ENCODE measurements at places on chromosomes 7 and 10. TPM values are rescaled to one million over a fixed set of nuclear protein-coding genes. Genes with fewer than 3 reads are reported as not detected.

DNA sequence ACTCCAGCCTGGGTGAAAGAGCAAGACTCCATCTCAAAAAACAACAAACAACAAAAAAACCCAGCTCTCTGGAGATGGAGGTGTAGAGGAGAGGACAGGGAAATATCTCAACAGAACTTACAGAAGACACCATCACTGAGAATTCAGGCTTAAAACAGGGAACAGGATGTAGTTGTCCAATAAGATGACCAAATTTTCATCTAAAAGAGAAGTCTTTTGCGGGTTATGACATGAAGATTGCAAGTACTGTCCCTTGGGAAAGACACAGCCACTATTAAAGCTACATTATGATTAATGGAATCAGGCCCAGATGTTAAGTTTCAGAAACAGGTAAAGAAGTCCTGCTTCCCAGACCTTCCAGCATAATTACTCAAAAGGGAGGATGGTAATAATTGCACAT is 235.2 kb upstream of the NRP1 start:
- no peak for DNase-seq

- DNase-seq: no peak
Observed at GRCh38 chr7:148747274-148747673, 48.6 kb downstream of the CUL1 start.

DNA sequence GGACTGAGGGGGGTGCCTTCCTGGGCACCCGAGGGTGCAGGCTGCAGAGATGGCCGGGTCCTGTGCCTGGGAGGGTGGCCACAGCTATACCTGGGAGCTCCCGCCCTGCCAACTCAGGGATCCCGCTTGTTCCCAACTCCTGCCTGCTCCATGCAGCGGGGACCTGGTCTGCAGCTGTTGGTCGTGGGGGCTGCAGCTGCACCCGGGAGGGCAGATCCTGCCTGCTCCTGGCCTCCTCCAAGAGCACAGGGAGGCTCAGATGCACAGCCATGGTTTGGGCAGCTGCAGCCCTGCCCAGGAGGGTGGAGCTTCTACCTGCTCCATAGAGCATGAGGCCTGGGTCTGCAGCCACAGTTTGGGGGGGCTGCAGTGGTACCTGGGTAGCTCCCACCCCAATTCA is 13.3 kb upstream of the TCTN3 start:
- no peak for DNase-seq

DNA sequence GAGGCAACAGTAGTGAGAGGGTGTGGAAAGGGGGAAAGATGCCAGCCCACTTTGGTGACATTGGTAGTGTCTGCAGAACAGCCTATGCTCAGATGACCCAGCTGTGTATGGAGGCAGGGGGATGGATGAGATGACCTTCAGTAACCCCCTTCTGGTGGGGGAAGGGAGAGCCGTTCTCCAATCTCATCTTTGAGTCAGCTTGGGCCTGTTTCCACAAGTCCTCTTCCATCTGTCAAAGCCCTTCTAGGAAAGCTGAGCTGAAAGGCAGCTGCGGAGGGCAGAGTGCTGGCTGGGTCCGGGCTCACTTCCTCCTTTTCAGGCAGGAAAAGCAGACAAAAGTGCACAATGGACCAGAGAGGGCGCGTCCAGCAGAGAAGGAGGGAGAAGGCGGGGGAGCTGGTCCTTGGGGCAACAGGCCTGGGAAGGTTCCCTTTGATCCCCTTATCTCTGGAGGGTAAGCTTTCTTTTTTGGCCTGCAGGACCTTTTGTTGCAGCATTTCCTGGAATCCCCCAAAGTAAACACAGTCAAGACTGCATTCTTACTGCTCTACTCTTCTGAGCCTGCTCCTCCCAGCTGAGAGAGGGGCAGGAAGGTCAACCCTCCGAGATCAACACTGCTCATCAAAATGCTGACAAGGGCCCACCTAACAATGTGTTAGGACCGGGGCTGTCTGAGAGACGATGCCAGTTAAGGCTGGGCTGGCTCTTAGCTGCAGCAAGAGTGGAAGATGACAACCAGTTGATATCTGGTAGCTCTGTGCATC is 1.2 kb upstream of the LRMDA start:
- DNase-seq: no peak

The CCDC3 gene
- total RNA-seq: 0.03 TPM

GRCh38 chr10:114869520-114869892 is 47.9 kb downstream of the FHIP2A start:
- DNase-seq: peak; percentile 66

DNA sequence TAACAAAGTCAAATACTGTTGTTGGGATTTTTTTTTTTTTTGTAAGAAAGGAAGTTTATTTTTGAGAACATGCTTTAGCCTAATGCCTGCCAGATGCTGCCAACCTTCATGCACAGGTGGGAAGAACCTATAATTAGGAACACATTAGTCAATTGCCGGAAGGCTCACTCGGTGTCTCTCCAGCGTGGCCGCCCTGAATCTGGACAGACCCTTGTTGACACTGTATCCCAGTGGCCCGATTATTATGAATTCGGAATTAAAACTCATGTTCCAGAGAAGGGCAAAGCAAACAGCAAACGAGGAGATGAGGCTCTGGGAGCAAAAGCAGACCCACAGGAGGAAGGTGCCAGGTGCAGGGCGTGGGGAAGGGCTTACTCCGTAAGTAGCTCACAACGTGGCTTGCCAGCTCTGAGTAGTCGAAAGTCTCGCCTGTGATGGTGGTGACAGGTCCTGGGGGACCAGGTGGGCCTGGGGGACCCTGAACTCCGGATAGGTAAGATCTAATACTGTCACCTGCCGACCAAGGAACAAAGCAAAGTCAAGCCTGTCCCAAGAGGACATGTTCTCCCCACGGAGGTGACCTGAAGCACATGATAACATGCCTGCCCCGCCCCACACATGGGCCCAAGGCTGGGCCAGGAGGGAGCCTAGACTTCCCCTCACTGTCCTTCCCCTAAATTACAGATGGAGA is 48.3 kb downstream of the COL17A1 start:
- no peak for DNase-seq

DNA sequence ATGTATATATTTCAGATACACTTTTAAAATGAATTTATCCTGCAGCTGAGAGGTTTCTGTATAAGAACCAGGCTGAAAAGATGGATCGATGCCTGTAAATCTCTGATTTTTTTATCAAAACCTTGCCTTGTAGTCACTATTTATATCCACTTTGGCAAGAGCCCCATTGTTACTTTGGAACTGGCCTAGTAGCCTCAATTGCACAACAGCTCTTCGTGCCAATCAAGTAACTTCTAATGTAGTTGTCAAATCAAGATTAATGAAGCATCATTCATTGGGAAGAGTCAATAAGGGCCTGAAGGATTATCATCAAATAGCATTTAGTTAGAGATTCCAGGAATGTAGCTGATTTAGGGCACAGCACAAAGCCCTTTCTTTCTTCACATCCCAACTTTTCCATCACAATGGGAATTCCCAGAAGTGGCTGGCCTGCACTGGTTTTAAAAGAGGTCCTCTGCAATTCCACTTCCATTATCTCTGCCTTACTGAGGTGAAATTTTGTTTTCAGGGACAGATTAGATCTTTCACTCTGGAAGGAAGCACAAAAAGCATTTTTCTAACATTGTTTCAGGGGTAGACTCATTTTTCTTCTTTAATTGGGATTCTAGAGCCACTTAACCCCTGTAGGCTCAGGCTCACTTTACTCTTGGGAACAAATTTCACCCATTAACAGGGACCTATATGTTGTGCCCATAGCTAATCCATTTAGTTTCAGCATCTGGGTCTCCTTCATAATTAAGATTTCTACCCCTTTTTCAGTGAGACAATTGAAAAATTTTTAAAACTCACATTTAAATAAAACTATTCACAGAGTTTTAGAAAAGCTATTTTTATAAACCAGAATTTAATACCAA is 97.8 kb downstream of the CALCR start:
- DNase-seq: no peak

DNA sequence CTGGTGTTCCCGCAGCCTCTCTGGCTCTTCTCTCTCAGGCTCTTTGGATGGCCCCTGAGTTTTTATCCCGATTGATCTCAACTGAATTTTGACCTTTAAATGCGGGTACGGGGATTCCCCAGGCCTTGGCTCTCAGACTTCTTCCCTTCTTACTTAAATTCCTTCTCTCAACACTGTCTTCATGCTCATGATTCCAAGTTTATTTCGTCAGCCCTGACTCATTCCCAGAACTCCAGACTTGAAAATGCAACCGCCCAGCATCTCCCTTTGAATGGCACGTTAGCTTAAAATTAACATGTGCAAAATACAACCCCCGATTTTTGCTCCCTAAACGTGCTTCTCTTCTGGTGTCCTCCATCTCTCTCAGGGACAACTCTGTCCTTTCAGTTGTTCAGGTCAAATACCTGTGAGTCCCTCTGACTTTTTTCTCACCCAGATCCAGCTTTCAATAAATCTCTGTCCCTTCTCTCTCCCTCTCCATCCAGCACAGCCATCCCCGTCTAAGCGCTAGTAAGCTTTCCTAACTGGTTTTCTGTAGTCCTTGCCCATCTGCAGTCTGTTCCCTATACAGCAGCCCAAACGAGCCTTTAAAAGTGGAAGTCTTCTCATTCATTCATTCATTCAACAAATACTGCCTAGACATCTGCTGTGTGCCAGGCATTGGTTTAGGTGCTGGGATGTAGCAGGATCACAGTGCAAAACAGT is 7.1 kb downstream of the HECW1 start:
- peak; percentile 80 for DNase-seq

DNA sequence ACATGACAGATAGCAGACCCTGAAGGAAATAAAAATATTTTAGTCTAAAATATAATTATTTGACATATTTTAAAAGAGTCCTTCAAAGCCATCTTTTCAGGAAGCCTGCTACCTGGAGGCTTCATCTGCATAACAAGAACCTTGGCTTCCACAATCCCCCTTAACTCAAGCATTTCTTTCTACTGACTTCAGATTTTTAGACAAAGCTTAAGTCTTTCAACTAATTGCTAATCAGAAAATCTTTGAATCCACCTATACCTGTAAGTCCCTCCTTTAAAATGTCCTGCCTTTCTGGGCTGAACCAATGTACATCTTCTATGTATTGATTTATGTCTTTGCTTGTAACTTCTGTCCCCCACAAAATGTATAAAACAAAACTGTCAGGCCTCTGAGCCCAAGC is 23.5 kb upstream of the PRF1 start:
- DNase-seq: no peak

- DNase-seq: no peak
Observed at GRCh38 chr7:48438206-48438605, 266.9 kb downstream of the ABCA13 start.

GRCh38 chr7:129188372-129188891 is at the start of gene SMO:
TSS of gene SMO (plus strand) at chr7:129188633. CDS start at chr7:129189152, 519 bp downstream.
- DNase-seq: peak; percentile 16

DNA sequence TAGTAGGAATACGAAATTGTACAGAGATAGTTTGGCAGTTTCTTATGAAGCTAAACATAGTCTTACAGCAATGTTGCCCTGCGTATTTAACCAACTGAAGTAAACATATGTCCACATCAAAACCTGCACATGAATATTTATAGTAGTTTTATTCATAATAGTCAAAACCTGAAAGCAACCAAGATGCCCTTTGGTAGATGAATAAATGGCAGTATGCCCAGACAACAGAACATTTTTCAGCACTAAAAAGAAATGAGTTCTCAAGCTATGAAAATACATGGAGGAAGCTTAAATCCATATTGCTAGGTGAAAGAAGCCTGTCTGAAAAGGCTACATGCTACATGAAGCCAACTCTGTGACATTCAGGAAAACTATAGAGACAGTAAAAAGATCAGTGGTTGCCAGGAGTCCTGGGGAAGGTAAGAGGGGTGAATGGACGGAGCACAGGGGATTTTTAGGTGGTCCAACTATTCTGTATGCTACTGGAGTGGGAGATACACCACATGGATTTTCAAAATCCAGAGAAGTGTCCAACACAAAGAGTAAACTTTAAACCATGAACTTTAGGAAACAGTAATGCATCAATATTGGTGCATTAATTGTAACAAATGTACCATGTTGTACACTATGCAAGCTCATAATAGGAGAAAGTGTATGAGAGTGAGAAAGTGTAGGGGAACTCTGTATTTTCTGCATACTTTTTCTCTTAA is 17.6 kb downstream of the GPRIN2 start:
- no peak for DNase-seq

The GNAT3 gene
- not detected for total RNA-seq

DNA sequence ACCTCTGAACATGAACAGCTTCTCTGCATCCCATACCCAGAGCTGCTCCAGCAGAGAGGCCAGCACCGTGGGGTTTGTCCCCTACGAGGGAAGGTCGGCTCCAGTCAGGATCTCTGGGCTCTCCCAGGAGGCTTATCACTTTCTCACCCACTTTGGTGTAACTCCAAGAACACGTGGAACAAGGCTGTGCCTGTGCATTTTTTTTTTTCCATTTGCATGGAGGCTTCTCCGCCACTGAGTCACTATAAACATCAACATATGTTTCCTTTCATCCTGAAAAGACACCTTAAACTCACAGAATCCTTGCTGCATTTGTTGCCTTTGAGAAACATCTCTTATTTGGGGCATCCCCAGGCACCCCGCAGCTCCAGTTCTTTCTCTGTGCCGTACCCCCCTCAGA is 29.4 kb upstream of the ECHDC3 start:
- DNase-seq: no peak
